ENCODE measurements at places on chromosomes 5 and 9.
A peak's percentile ranks its signal among the peaks of the same experiment; 100 is the strongest.

- no peak for DNase-seq
These were observed 6.8 kb upstream of the FCHSD1 start for GRCh38 chr5:141657937-141658545.

DNA sequence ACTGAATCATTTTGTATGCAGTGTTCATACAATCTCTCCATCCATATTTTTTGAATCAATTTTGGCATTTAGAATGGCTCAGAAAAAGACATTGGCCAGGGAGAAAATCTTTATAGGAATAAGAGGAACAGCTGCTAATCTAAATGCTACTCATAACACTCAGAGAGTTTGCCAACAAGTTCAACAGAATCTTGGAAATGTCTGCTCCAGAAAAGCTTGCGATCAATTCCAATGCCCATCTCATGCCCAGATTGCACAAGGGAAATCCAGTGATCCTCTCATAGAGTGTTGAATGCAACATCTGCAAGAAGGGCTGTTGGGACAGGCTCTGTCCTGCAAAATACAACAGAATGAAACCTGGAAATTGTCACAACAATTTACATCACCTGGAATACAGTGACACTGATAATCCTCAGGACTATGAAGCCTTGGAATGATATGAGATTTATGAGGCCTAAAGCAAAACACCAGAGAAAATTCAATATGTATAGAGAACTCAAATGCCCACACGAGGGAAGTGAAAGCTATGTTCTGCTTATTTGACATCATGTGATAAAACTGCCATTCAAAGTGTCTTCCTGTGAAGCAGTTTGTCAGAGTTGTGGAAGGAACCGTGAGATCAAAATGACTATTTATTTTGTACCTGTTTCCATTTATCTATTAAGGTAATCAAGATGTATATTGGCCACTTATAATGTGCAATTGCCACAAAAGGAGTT, 190.1 kb downstream of the PARP8 start:
- no peak for DNase-seq

- no peak for DNase-seq
These were observed 180.8 kb downstream of the LURAP1L start for GRCh38 chr9:12955510-12956163.

DNA sequence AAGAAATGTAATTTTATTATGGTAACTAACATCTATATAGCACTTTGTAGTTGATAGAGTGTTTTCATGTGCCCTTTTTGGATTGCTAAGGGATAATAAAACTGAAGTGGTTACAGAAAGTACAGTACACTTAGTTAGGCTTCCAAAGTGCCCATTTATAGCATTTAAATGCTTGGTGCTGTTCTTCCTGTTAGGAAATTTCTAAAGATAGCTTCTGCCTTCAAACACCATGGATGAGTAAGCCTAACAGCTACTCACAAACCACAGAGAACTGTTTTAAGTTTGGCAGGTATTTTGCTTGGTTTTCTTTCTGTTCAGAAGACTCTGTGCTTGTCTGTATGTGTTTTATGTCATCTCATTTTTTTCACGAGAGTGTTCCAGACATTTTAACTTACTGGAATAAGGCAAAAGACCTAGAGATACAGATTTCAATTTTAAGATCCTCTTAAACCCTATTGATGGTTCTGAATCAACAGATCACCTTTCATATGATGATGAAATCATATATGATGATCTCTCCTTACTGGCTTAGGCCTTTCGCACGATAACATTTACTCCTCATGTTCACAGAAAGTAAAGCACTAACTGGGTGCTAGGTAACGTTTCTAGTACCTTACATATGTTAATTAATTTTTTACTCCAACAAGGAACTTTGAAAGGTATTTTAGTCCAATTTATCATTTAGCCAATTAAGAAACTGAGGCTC, 4.4 kb downstream of the RIMOC1 start:
- no peak for DNase-seq

DNA sequence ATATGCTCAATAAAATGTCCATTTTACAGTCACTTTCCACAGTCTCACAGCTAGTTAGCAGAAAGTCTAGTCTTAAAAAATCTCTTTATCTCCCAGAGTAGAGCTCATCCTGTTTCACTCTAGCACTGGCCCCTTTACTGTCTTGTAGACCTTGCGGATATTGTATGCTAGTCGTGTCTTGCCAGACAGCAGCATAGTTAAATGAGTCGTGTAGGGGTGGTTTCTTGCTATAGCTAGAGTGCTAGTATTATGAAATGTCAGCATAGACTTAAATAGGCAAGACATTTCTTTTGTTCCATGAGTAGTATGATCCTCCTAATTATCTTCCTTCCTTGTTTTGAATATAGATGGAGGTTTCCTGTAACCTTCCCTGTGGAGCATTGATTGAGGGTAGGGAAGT, 77.4 kb downstream of the C7 start:
- no peak for DNase-seq

DNA sequence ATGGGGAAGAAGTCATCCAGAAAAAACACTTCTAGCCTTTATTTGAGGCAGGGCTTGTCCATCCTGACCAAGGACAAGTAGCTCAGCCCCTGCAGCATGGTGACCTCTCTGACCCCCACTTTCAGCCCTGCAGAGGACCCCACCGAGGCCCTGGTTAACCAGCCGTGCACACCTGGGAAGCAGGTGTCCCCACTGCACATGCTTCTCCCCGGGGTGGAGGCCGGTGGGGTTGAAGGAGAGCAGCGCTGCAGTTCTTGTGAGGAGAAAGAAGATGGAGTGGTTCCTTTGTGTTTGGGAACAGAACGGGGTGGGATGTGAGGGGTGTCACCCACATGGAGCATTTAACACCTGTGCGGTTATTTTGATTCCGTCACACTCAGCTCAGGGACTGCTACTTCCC, 21.1 kb upstream of the ZBTB34 start:
- DNase-seq: no peak

DNA sequence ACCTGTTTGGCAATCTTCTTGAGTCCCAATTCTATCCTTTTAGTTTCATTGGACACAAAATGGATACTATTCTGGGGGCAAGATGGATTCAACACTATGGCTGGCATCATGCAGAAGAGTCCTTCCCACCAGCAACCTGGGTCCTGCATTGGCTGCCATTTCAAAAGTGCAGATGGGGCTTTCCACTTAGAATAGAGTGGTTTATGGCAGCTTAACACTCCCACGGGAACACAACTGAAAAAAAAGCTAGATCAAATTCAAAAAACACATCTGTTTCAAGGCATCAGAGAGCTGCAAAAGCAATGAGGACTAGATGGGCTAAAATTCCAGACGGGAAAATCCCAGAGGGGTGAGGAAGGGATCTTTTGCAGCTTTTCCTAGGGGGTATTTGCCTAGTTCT, 11.2 kb upstream of the HMHB1 start:
- no peak for DNase-seq

DNA sequence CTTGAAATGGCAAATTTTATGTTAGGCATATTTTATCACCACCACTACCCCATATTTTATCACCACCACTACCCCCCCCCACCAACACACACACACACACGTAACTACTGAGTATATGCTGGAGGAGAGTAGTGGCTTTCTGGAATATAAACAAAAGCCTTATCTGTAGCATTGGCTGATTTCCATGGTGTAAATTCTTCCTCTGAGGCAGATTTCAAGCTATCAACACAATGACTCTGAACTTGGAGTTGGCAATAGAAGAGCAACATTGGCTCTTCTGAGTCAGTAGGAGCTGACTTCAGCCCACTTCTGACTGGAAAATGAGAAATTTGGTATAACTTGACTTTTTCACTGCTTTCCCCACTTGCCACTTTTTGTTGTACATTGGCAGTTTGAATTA, 143.0 kb downstream of the CAVIN4 start:
- DNase-seq: no peak

DNA sequence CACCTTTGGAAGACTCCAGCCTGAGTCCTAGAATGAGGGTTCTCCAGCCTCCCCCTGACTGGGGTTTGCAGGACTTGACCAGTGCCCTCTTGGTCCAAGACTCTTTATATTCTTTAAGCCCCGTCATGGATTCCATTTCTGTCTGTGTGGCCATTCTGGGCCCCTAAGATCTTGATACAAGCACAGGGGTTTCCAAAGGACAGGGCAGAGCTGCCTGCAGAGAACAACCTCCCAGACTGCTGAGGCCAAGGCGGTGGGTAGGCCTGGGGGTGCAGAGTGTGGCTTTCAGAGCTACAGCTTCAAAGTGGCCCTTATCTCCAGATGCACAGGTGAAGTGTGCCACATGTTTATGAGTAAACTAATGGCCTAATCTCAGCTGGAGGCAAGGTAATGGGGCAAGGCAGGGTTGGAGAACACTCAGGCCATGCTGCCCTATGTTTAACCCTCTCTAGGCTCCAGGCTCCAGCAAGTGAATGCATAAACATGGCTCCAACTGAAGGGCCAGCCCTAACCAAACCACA, 32.1 kb downstream of the FOXI1 start:
- DNase-seq: no peak

DNA sequence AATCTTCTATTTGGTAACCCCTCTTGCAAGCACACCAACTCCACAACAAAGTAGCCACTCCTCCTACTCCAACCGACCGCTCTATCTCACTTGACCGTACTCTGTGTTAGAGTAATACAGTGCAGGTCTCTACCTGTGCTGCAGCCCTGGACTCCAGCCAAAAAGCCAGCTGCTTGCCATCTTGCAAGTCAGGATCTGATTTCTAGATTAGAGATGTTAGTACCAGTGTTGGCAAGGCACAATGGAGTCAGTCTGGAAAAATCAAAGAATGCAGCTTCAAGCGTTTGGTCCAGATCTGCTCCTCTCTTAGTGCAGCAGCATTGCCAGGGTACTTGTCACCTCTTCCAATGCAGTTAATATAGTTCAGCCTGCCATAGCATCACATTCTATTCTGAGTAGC, 477.6 kb downstream of the ZSWIM6 start:
- no peak for DNase-seq

- no peak for DNase-seq
These were observed 41.3 kb upstream of the GHR start for GRCh38 chr5:42381973-42382372.

- no peak for DNase-seq
These were observed 44.4 kb upstream of the CPLX2 start for GRCh38 chr5:175826980-175827379.

GRCh38 chr5:134111741-134112647, 2.5 kb upstream of the TCF7 start:
- DNase-seq: no peak

- DNase-seq: peak; percentile 18
These were observed 19.4 kb upstream of the RNF130 start for GRCh38 chr5:180090769-180091546.

GRCh38 chr5:153562189-153562588, 71.7 kb downstream of the GRIA1 start:
- no peak for DNase-seq

DNA sequence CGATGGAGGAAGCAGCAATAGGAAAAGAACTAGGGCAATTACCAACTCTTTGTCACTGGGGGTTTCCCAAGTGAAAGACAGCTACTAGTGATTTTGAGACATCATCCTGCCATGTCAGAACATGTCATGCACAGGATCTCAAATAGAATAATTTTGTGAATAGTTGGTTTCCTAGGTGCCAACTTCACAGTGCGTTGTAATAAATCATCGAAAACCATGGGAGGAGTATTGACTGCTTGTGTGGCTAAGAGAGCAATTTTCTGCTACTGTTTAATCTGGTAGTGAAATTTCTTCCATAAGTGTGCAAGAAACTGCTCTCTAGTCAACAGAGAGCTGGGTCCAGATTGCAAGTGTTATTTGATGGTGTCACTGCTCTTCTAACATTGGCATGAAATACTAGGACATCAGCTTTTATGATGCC, 168.6 kb downstream of the NNT start:
- no peak for DNase-seq

- DNase-seq: no peak
These were observed 66.1 kb downstream of the DCP2 start for GRCh38 chr5:113042491-113043243.

- no peak for DNase-seq
These were observed 18.4 kb downstream of the CDC42SE2 start for GRCh38 chr5:131282235-131282634.

DNA sequence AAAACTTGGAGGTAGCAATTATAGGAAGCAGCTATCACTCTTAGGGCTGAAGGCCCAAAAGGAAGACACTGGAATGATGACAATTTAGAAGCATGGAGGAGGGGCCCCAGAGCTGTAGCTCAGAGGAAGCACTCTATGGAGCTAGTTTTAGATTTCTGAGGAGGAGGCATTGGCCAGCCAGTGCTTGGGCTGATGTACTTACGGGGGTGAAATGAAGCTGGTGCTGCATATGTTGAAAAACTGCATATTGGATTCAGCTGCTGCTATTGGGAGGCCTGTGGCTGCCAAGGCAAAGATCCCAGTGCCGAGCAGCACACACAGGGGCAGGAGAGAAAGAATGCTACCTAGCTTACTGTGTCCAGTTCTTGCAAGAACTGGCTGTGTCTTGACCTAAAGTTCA, 53.9 kb upstream of the HMHB1 start:
- DNase-seq: no peak

GRCh38 chr9:75186767-75187380, 98.6 kb downstream of the OSTF1 start:
- DNase-seq: no peak

- no peak for DNase-seq
These were observed 198.9 kb upstream of the SLC27A6 start for GRCh38 chr5:128766406-128766805.

- no peak for DNase-seq
These were observed 20.3 kb downstream of the FNBP1 start for GRCh38 chr9:130022566-130023143.

GRCh38 chr9:113598451-113598850, 134.9 kb downstream of the RGS3 start:
- DNase-seq: no peak

DNA sequence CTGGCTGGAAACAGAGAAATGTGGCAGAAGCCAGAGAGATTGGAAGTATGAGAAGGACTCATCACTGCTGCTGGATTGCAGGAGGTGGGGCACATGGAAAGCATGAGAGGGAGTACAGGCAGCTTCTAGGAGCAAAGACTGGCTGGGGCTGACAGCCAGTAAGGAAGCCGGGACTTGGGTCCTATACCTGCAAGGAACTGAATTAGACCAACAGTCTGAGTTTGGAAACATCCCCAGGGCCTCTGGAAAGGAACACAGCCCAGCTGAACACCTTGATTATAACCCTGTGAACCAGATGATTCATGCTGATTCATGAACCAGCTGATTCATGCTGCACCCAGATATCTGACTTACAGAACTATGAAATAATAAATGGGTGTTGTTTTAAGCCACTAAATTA, 93.4 kb downstream of the OSTF1 start:
- no peak for DNase-seq

DNA sequence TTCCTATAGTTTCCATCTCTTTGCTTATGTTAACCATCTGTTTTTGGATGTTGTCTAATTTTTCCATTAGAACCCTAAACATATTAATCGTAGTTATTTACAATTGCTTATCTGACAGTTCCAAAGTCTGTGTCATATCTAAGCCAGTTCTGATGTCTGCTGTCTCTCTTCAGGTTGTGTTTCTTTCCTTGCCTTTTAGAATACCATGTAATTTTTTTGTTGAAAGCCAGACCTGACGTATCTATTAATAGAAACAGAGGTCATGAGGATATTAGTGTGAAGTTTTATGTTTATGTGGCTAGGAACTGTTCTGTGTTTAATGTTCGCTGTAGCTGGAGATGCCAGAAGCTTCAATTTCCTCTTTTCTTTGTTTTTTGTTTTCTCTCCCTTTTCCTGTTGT, 52.2 kb downstream of the ZNF618 start:
- DNase-seq: no peak
